ENCODE measurements at places on chromosomes 2 and 18. TPM values are rescaled to one million over a fixed set of nuclear protein-coding genes. Genes with fewer than 3 reads are reported as not detected.

DNA sequence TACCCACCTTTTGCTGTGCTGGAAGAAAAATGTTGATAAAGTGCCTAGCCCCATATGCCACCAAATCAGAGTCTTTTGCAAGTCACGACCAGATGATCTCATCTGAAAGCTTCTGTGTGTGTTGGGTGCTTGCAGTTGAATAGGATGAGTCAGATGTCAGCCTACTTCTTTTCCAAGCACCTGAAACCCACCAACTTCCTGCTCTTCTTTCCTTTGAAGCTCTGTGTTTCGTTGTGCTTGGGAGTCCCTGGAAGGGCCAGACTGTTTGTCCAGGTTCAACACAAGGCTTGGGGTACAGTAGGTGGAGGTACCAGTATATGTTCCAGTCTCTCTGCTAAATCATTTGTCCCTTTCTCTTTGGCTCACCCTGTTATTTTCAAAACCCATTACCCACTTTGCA lies 36.8 kb upstream of the LCLAT1 start:
- no peak for DNase-seq

- peak; percentile 45 for DNase-seq
Observed at GRCh38 chr18:77131652-77132368, 773 bp downstream of the MBP start.

DNA sequence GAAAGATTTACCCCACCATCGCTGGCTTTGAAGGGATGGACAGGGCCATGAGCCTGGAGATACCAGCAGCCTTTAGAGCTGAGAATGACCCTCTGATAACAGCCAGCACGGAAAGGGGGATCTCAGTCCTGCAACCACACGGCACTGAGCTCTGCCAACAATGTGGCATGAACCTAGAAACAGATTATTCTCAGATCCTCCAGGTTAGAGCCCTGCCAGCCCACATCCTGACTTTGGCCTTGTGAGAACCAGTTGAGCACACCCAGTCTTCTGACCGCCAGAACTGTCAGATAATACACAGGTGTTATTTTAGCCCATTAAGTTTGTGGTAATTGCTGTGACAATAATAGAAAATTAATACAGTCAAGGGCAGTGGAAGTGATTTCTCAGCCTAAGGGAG lies 9.4 kb upstream of the GNLY start:
- no peak for DNase-seq

GRCh38 chr2:27573452-27573851 lies 9.4 kb upstream of the ZNF512 start:
- DNase-seq = no peak

- no peak for DNase-seq
Observed at GRCh38 chr18:60096428-60096827, 196.6 kb downstream of the PMAIP1 start.

DNA sequence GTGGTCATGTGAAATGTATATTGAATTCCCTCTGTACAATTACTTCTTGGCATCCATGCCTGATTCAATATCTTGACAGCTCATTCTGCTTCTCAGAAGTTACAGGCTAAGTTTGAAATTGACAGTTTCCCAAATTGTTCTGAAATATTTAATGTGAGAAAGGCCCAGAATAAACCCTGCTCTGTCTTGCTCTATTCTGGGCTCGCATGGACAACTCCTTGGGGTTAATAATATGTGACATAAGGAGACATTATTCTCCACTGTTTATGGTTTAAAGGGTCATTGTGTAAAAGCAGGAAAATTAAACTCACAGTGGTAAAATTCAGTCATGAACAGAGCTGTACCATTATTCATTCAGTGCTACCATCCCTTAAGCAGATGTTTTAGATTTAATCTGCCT lies 160.7 kb upstream of the CNTNAP5 start:
- DNase-seq = no peak

DNA sequence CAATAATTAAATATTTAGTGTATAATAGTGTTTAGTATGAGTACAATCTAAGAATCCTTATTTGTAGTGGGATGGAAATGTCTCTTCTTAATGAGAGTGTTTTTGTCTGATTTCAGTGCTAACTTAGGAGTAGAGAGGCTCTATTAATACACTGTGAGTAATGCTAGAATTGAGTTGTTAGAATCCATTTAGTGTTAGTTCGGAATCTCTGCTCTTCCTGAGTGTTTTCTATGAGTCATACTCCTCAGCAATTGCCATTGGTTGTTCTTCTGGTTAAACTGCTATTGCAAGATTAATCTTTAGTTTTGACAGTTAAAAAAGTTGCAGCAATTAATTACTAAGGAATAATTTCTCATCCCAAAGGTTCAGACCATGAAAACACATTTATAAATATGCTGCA lies 828.6 kb upstream of the POU3F3 start:
- DNase-seq = no peak

GRCh38 chr2:56348392-56349210 lies 164.8 kb downstream of the CCDC85A start:
- DNase-seq = no peak

The PPP4R1 gene
- total RNA-seq = 102 TPM

The HOXD4 gene
- not detected for total RNA-seq

All from neural progenitor cell (in vitro differentiated cells).